ENCODE measurements at places on chromosomes 3 and 15.

DNA sequence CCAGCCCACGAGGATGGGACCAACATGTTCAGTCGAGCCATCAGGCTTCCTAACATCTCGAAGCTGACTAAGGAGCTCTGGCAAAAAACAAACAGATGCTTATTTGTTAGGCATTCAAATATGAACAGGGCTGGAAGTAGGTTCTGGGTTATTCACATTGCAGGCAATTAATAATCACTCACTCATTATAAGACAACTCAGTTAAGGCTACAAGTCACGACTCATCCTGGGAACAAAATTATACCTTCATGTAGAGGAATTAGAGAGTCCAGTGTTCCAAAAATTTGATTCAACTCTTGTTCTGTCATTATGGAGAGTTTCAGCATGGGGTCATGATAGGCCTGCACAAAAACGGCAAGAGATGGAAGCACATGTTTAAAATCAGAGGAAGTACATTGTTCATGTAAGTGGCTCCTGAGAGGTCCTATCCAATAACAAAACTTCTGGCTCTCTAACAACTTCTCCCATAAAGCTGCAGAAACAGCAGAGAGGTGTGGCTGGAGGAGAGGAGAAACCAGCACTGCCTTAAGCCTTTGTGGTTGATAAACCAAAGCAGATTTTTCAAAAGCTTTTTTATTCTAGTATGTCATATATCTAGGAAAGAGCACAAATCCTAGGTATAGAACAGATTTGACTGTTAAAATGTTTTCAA, 50.6 kb downstream of the ARHGEF3 start:
- DNase-seq: no peak

- DNase-seq: no peak
These were observed 275.9 kb upstream of the TBL1XR1 start for GRCh38 chr3:177473184-177473583.

GRCh38 chr3:13385373-13385965, 34.7 kb downstream of the NUP210 start:
- no peak for DNase-seq

DNA sequence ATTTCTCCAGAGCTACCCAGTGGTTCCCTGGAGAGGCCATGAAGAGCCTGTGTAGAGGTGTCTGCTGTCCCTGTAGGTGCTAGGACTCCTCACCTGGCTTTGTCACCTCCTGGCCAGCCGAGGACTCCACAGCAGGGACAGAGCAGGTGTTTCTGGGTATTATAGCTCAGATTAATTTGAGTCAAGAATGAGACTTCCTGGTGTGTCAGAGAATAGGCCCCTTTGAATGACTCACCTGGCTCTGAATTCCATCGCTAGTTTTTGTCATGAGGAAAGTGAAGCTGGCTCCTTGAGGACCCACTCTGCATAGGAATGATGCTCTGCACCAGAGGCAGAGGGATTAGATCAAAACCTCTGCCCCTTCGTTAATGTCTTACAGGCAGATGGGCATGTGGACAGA, 167.5 kb upstream of the TOPAZ1 start:
- no peak for DNase-seq

DNA sequence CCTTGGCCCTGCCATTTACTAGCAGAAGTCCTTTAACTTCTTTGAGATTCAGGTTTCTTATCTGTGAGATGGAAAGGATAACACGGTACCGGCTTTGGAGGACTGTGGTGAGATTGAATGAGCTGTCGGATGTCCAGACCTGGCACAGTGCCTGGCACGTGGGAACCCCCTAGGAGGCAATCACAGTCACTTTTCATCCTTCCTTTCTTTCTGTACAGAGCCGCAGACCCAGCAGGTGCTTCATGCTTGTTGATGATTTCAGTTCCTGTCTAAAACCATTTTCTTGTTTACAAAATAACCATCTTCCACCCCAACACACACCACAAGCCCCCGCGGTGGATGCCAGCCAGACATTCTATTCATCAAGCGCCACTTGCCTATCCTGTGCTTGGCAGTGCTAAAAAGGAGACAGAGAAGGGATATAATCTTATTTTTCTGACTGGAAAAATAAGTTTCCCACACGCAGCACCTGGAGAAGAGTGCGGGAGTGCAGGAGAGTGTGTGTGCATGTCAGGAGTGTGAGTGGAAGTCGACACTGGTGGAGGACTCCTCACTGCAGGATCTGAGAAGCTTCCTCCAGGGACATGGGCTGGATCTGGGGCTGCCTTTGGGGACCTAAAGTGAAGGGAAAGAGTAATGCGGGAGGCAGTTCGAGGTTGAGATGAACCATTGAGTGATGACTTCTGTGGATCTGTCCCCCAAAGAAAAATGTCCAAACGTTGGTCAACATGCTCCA, 85.7 kb downstream of the ST6GAL1 start:
- DNase-seq: no peak
